ENCODE measurements at places on chromosomes 6 and 20.

- DNase-seq, result no peak
Measured at GRCh38 chr6:126721581-126722160, 381.8 kb downstream of the CENPW start.

DNA sequence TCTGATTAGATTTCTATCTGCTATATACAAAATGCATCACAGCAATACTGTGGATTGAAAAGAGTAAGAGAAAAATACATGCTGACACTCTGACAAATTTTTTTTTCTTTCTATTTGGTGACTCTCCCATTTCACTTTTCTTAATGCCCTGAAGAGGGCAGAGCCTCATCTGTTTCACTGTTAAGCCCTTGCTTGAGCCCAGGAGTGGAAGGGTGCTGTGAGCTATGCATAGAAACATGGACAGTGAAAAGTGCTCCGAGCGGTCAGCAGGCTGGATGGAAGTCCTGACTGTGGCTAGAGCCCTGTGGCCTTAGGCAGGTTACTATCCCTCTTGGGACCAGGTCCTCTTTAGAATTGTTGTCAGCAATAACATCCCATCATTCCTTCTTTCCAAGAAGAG is 17.4 kb upstream of the CSE1L start:
- no peak for DNase-seq

GRCh38 chr6:5729813-5730517 is 276.8 kb downstream of the NRN1 start:
- no peak for DNase-seq

DNA sequence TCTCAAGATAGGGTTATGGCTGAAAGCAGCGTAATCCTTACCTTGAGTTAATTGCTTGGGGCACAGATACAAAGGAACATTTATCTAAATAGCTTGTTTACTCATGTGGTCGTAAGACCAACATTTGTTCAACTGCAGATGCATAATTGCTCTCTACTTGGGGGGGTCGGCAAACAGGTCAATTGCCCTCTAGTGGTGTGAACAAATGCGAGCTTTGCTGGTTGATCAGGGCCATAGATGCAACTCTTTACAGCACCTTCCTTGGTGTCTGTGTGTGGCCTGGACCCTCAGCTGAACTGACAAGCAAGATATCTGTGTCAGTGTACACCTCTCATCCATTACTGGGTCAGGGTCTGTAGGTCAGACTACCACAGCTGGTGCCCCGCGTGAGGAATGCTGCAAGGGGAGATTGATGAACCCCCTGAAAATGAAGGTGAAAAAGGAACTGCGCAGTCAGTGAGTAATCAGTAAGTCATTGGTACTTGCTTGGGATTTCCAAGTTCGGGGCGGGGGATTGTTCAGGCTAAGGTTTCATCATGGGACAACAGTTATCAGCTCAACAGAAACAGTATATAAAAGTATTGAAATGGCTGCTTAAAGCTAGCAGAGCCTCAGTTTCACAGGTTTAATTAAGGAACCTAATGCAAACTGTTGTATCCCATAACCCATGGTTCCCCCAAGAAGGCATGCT is 24.0 kb downstream of the HLA-DPA1 start:
- DNase-seq, result no peak

DNA sequence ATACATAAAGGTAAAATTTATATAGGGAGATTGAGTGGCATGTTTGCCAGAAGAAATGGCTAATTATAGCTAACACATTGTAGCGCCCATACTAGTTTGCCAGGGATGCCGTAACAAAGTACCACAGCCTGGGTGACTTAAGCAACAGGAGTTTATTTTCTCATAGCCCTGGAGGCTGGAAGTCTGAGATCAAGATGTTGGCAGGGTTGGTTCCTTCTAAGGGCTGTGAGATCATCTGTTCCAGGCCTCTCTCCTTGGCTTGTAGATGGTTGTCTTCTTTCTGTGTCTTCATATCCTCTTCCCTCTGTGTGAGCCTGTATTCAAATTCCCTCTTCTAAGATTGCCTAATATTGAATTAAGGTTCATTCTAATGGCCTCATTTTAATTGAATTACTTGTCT is 417.5 kb upstream of the OPRM1 start:
- no peak for DNase-seq

DNA sequence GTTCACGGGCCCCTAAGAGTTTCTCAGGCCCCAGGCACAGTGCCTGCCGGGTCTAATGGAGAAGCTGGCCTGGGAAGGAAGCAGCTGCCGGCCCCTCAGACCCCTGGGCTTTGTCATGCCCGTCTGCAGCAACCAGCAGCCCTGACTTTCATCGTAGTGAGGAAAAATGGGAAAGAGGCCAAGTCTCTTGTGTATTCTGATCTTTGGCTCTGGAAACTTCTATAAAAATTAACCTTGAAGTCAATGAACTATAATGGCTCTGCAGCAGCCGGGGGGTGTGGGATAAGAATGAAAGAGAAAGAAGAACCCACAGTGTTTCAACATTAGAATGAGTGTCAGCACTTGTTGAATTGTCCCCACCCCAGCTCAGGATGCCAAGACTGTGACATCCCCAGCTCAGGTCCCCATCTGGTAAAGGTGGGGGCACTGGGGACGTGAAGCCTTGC is 12.9 kb downstream of the TGM2 start:
- no peak for DNase-seq

- no peak for DNase-seq
Measured at GRCh38 chr6:108243836-108244235, 17.0 kb downstream of the SNX3 start.

DNA sequence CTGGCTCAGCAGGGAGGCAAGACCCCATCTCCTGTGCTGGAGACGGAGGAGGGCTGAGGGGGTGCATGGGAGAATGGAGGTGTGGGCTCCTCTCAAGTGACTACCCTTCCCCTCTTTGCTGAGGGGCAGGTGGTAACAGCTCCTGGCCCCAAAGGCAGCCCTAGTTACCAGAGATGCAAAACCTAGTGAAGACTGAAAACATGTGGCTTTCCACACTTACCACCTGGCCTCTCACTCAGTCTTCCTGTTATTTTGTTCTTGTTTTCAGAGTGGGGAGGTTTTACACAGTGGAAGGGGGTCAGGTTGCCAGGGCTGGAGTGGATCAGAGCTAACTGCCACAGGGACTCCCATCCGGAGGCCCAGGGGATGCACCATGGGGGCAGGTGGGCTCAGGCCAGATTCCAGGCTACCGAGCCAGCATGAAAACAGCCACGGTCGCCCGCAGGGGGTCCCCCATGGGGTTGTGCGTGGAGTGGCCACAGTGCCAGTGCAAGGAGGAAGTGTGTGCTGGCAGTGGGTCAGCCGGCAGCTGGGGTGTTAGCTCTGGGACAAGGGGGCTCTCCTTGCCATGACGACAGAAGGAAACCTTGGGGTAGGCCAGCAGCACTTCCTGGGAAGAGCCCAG is 21.1 kb downstream of the MYT1 start:
- no peak for DNase-seq

DNA sequence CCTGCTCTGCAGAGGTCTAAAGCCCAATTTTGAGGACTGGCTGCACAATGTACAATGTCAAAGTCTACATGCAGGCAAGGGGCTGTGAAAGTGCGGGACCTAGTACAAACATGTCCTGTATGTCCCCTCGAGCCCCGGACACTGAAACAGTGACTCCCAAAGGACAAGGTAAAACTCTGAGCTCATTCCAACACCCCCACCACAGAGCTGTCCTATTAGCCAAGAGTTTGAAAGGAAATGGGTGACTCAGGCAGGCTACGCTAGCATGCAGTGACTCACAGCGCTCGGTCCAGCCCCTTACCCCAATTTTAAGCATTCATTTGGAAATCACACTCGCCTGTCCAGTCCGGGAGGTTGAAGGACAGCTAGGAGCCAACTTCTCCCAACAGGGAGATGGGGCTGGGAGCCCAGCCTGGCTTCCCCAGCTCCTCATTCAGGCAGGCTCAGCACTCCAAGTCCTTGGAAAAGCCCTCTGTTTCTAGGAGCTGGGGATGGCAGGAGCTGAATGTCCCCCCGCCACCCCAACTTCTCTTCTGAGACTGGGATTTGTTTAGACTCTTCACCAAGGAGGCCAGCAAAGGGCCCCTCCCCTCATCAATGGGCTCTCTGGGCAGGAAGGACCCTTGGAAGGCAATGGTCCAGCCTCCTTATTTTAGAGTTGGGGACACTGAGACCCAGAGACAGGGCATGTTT is 3.9 kb downstream of the SDC4 start:
- no peak for DNase-seq

DNA sequence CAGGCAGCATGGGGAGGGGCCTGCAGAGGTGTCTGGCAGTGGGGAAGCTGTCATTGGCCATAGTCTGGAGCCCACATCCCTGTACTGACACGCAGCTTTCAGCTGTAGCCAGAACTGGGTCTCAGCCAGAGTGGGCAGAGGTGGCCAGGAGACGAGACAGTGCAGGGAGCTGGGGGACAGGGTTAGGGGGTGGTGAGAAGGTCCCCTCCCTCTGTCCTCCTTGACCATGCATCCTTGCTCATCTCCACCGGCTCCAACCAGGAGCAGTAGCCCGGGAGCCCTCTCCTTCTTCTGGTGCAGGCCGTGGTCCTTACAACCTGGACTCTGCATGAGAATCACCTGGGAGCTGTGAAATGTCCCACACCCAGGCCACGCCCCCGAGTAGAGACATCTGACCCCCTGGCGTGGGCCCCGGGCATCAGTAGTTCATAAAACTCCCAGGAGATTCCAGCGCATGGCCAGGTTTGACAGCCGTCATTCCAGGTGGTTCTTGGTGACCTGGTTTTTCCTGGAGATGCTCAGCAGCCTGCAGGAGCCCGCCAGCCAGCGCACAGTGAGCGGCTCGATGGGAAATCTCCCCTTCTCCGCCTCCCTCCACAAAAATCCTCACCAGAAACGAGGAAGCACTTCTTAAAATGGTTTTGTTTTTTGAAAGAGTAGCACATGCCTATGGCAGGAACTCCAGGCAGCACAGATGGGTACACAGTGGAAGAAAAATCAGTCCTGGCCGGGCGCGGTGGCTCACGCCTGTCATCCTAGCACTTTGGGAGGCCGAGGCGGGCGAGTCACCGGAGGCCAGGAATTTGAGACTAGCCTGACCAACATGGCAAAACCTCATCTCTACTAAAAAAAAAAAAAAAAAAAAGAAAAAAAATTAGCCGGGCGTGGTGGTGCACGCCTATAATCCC is 56.2 kb downstream of the ADNP start:
- no peak for DNase-seq

DNA sequence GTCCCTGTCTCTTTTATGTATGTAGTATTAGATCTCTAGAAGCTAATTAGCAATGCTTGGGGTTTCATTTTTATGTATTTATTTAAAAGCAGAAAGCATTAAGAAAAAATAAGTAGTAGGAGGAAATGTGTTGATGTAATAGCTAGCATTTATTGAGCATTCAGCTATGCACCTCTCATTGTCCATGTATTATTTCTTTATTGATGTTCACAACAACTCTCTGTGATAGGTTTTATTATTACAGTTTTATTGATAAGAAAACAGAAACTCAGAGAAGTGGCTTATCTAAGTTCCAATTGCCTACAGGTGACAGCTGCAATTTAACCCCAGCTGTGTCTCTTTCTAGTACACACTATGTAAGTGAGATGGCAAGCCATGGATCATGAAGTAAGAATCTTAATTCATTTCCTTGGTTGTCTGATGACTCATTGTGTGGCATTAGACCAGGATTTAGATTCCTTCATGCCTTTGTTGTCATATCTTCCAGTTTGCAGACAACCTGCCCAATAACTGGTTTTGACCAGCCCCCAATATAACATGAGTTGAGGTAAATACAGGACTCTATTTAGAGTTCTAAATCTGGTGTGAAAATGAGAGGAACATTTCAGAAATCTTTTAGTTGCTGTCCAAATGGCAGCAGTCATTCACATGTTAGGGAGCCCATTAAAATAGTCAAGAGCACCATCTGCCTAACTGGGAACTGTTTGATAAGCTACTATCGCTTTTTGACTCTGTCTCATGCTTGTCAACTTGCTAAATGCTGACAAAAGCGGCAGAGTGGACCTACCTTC is 170.8 kb upstream of the PHACTR1 start:
- no peak for DNase-seq

- no peak for DNase-seq
Measured at GRCh38 chr6:163356324-163356723, 58.2 kb upstream of the QKI start.

DNA sequence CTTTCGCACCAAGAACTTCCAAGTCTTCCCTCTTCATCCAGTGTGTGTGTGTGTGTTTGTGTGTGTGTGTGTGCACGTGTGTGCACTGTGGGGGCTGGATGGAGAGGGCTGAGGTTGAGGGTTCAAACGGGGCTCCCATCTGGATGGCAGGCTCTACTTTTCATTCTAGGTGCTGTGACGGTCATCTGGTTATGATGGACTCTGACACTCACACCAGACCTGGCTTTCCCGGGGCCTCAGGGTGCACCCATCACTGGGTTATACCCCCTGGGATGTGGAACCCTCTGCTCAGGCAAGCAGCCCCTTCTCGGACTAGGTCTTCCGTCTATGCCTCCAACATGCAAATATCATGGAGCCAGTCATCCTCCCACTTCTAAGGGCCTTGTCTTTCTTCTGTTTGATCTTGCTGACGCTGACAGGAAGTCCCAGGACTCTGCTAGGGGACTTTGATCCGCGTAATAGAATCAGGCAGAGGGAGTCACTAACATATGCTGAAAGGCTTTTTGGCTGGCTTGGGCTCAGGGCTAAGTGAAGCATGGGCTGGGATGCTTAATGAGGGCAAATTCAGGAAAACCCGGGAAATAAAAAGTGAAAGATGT is 313.6 kb downstream of the CDC5L start:
- no peak for DNase-seq

- DNase-seq, result no peak
Measured at GRCh38 chr6:157481189-157481864, 100.3 kb downstream of the ZDHHC14 start.

DNA sequence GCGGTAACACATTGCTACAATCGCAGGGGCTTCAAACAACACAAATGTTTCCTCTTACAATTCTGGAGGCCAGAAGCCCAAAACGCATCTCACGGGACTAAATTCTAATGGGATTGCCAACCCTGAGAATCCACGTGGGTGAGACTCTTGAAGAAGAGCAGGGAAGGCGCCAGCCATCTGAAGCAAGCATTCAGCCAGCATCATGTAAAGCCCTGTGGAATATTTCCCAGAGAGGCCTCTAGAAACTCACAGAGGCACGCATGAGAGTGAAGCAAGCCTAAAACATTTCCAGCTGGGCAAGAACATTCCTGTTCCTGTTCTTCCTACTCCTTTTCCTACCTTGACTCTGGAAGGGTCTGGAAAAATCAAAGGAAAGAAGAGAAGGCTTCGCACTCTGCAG is 19.6 kb upstream of the FNDC1 start:
- no peak for DNase-seq

GRCh38 chr20:12243327-12243726 is 325.6 kb downstream of the BTBD3 start:
- no peak for DNase-seq

GRCh38 chr20:46139266-46139889 is 21.3 kb downstream of the CD40 start:
- no peak for DNase-seq

DNA sequence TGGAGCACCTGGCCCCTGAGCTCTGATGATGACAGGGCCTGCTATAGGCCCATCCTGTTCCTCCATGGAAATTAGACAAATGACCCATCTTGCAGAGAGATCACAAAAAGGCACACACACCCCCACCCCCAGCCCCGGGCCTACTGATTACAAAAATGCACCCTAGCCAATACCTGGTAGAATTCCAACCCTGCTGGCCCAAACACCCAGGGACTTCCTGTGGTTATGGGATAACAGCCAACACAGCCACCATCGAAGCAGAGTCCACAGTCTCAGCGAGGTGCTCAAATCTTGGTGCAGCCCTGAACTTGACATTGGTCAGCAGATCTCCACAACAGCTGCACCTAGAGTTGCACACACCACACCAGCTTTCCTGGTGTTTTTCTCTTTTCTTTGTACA is 17.0 kb downstream of the NCR2 start:
- DNase-seq, result no peak

All from left renal pelvis (tissue), 4 donors.